ENCODE measurements at places on chromosomes 12 and 14. TPM values are rescaled to one million over a fixed set of nuclear protein-coding genes. Genes with fewer than 3 reads are reported as not detected.

DNA sequence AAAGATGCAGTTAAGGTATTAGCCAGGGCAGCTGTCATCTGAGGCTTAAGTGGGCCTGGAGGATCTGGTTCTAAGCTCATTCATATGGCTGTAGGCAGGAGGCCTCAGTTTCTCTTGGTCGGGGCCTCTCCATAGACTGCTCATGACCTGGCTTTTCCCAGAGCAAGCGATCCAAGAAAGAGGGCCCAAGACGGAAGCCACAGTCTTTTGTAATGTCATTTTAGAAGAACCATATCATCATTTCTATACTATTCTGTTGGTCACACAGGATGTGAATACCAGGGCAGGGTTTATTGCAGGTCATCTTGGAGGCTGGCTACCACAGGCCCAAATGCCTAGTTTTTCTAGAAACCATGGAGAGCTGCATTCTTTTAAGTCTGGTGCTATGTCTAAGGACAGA is 47.7 kb downstream of the GNG2 start:
- H3K4me1 ChIP-seq, result no peaks in the 10 kb centered on the region
- DNase-seq, result no peak
- H3K36me3 ChIP-seq, result no peaks in the 10 kb centered on the region
- no peak overlapping the region for H3K27ac ChIP-seq

GRCh38 chr12:86735072-86735471 is 478.9 kb upstream of the MGAT4C start:
- no peak overlapping the region for H3K27ac ChIP-seq
- no peaks in the 10 kb centered on the region for H3K27me3 ChIP-seq
- no peak for DNase-seq
- H3K4me3 ChIP-seq, result no peak overlapping the region
- H3K36me3 ChIP-seq, result no peaks in the 10 kb centered on the region

- H3K27ac ChIP-seq, result no peak overlapping the region
- peak; percentile 3 for DNase-seq
- H3K36me3 ChIP-seq, result no peaks in the 10 kb centered on the region
- H3K4me3 ChIP-seq, result no peak overlapping the region
- peaks cover 38% of the 10 kb centered on the region for H3K27me3 ChIP-seq
These were observed 26.3 kb upstream of the ANO2 start for GRCh38 chr12:5971194-5971850.

DNA sequence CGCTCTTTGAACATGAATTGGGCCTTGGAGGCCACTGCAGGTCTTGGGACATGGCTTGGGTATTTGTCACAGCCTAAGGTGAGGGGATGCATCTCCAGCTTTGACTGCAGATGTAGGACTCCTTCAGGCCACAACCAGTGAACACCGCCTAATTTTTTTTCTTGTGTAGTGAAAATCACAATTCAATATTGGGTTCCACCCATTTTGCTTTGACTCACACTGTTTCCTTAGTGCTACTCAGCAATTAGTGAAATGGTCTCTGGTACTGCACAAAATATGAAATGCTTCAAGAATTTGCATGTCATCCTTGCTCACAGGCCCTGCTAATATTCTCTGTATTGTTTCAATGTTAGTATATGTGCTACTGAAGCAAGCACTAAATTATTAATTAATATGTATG is 12.5 kb downstream of the TMEM253 start:
- H3K27me3 ChIP-seq, result no peaks in the 10 kb centered on the region
- H3K36me3 ChIP-seq, result no peaks in the 10 kb centered on the region
- H3K4me1 ChIP-seq, result peaks cover 1% of the 10 kb centered on the region
- H3K4me3 ChIP-seq, result no peak overlapping the region
- no peak overlapping the region for H3K27ac ChIP-seq

DNA sequence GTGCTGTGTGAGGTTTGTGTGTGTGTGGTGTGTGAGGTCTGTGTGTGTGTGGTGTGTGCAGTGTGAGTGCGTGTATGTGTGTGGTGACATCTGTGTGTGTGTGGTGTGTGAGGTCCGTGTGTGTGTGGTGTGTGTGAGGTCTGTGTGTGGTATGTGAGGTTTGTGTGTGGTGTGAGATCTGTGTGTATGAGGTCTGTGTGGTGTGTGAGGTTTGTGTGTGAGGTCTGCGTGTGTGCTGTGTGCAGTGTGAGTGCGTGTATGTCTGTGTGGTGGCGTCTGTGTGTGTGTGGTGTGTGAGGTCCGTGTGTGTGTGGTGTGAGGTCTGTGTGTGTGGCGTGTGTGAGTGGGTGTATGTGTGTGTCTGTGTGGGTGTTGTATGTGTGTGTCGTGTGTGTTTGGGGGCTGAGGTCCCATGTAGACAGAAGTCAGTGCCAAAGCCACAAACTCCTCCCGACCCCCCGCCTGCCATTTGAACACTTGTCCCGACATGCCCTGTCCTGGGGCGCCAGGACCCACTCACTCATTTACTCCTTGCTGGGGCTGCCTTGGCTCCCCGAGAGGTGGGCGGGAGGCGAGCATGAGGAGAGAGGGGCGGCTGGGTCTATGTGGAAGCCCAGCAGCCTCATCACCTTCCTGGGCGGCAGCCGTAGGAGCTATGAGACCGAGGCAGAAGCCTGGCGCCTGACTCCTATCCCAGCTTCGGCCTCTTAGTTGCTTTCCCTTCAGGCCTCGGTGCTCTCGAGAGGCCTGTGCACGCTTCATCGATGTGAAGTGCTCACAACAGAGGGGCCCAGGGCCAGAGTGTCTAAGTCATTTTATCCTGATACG is 20.5 kb downstream of the RILPL1 start:
- no peak for DNase-seq
- peaks cover 19% of the 10 kb centered on the region for H3K36me3 ChIP-seq

Gene TAS2R7
- total RNA-seq, result not detected

Gene KRT78
- total RNA-seq, result not detected
